AG04449 (cell line): ENCODE measurements at places on chromosomes 6 and 20.

DNA sequence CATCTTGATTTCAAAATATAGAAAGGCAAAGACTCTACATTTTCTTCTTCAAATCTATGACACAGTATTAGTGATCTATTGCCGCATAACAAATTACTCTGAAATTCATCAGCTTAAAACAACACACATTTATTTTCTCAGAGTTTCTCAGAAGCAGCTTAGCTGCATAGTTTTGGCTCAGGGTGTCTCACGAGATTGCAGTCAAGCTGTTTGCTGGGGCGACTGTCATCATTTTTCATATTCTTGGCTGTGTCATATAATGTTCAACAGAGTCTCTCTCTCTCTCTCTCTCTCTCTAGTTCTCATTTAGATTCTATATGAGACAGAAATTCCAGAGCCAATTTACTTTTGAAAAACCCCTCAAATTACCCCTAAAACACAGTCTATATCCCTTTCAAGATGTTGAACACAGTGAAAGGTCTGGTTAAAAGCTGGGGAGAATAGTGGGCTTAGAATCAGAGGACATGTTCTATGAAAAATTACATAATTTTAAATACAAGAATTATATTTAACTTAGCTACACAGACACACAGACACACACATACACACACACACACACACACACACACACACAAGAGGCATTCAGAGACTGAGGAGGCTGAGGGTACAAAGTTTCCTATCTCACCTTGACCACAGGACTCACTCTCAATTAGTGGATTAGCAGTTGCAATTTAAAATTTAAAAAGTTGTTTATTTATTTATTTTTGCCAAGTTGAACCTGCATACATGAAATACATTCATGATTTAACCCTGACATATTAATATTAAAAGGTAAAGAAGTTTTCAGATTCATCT lies 86.7 kb downstream of the MKKS start:
- no peak for DNase-seq

- DNase-seq, result no peak
Measured at GRCh38 chr20:17189976-17190695, 36.7 kb upstream of the PCSK2 start.

DNA sequence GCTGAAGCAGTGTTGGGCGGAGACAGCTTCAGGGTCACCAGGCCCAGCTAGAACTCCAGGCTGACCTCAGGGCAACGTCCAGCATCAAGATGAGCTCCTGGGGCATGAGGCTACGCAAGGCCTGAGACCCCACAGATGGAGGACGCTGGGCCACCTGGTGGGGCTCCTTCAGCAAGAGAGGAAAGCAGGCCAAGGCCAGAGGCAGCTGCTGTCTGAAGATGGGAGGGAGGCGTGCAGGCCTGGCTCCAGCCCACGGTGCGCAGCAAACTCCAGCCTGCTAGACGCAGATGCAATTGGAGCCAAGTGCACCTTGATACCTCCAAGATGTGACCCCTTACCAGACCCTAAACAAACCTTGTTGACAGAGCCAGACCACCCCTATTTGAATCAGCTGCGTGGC lies 220.9 kb upstream of the RREB1 start:
- no peak for DNase-seq

- no peak for DNase-seq
Measured at GRCh38 chr20:36959242-36959641, 7.7 kb upstream of the SAMHD1 start.

DNA sequence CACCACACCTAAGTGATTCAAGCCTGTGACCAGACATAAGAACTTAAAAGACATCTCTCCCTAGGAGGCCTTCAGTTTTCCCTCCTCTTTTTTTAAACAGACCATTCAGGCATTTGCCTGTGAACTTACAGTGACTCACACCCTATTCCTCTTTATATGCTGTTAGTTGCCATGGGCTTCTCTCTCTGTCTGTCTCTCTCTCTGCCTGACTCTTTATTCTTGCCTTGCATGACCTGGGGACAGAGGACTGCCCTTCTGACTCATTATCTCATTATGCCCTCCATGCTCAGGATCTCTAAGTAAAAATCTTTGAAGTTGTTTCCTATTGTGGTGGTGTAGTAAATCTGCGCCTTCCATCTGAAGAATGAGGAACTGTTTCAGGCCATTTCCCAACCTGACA lies 442.2 kb upstream of the MAN1A1 start:
- no peak for DNase-seq

GRCh38 chr6:32188381-32189068 lies 1.5 kb downstream of the PBX2 start:
- DNase-seq, result no peak

DNA sequence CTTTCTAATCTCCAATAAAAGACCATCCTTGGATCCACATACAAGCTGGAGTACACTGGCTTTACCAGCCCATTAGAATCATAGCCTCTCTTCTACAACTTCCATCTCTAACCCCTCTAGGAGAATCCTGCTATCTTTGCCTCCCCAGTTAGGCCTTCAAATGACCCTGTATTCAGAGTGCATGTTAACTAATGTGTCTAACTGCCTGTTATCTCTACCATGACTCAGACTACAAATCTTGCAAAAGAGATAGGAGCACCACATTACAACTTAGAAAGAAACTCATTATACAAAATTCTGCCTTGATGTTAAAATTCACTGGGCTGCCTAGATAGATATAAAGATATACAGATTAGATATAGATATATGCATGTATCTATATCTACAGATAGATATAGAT lies 28.2 kb downstream of the GPR63 start:
- DNase-seq, result no peak

- DNase-seq, result no peak
Measured at GRCh38 chr6:134058622-134059366, 6.4 kb upstream of the SLC2A12 start.

- DNase-seq, result no peak
Measured at GRCh38 chr6:73639040-73639439, 14.8 kb downstream of the SLC17A5 start.

DNA sequence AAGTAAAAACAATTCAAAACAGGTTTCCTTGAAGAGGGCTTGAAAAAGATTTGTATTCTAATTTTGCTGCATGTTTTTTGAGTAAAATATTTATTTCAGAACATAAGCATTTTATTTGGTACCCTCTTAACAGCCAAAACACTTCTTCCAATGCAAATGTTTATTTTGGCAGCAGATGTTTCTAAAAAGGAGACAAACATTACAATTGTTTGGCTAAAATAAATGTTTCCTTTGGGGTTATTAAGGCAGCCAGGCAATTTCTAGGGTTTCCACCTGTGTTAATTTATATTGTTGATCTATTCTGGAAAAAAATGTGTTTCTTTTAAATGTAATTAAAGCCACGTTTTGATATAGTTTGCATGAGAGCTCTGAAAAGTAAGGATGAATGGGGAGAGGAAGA lies 56.6 kb downstream of the ARID1B start:
- DNase-seq, result no peak

DNA sequence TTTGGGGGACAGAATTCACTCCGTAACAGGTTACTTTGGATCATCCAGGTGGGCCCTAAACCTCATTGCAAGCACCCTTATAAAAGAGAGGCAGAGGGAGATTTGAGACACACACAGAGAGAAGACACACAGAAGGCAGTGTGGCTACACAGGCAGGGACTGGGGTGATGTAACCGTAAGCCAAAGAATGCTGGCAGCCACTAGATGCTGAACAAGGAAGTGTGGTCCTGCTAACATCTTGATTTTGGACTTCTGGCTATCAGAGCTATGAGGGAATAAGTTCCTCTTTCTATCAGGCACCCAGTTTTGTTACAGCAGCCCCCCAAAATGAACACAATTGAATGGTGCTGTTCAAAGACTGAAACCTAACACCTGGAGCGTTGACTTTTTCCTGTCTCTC lies 191.3 kb upstream of the MYLIP start:
- DNase-seq, result no peak

GRCh38 chr6:1363729-1364572 lies 25.4 kb upstream of the FOXF2 start:
- no peak for DNase-seq

DNA sequence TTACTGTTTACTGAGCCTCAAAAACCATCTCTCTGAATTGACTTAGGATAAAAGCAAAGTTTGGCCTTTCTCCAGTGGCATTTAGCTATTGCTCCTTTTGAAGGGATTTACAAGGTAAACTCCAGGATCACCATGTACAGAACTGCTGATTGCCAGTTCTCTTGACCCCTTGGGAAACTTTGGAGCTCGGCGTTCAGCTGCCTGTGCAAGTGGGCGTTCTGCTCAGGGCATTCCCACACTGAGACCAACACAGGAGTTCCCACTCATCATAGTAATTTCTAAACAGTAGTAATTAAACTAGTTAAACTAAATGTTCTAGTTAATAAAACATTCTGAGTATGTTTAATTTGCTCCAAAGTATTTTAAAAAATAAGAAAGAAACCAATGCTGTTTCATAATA lies 14.9 kb downstream of the KCNQ5 start:
- no peak for DNase-seq

- DNase-seq, result no peak
Measured at GRCh38 chr6:42230345-42231321, 13.0 kb upstream of the MRPS10 start.

- no peak for DNase-seq
Measured at GRCh38 chr6:305371-306206, 13.3 kb downstream of the DUSP22 start.

- no peak for DNase-seq
Measured at GRCh38 chr6:4904461-4905025, 99.3 kb downstream of the RPP40 start.

DNA sequence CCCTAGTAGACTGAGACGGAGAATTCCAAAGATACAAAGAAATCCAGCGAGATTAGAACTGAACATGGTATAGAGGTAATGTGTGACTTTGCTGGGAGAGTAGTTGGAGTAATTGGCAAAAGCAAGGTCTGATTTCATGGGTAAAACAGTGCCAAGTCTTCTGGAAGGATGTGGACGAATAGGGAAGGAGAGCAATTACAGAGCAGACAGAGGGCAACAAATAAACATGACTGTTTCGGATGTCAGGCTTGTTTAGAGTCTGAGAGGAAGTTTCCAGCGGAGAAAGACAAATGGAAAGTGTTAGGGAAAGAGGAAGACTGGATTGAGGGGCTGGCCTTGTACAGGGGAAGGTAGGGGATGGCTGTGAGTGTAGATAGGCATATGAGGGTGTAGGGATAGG lies 282.2 kb upstream of the PRND start:
- no peak for DNase-seq

GRCh38 chr6:93420163-93420795 lies 920 bp upstream of the EPHA7 start:
- DNase-seq, result no peak

DNA sequence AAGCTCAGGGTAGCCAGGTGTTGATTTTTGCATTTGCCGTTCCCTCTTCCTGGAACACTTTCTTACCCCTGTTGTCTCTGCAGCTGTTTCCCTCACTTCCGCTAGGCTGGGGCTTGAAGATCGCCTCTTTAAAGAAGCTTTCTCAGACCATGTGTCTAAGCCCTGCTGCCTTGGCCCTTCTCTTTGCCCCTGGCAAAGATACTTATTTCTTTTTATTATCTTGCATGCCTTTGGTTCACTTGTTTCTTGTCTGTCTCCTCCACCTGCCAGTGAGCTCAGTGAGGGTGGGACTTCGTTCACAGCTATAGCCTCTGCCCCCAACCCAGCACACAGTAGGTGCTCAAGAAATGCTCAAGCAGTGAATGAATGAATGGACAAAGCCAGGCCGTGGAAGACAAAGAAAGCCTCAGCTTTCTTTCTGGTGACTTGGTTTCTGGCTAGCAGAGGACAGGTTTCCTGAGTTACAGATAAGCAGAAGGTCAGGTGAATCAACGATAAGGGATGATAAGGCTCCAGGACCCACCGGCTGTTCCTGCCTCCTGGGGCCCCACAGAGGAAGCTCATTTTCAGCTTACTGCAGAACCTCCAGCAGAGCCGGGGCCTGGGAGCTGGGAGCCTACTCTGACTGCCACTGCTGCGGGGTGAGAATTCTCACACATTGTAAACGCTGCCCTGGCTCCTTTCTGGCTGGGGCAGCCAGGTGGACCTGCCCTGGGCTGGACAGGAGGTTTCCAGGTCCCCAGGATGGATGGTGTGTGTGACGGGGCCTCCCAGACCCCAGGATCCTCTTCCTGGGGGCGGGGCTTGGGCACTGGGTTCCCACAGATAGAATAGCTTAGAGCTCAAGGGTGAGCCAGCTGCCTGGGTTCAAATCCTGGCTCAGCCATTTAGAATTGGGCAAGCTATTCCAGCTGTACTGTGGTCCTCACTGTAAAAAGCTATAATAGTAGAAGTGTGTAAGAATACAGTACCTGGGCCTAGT lies 29.8 kb downstream of the SNAI1 start:
- DNase-seq, result no peak

- no peak for DNase-seq
Measured at GRCh38 chr6:127439718-127440117, 19.5 kb downstream of the KIAA0408 start.

DNA sequence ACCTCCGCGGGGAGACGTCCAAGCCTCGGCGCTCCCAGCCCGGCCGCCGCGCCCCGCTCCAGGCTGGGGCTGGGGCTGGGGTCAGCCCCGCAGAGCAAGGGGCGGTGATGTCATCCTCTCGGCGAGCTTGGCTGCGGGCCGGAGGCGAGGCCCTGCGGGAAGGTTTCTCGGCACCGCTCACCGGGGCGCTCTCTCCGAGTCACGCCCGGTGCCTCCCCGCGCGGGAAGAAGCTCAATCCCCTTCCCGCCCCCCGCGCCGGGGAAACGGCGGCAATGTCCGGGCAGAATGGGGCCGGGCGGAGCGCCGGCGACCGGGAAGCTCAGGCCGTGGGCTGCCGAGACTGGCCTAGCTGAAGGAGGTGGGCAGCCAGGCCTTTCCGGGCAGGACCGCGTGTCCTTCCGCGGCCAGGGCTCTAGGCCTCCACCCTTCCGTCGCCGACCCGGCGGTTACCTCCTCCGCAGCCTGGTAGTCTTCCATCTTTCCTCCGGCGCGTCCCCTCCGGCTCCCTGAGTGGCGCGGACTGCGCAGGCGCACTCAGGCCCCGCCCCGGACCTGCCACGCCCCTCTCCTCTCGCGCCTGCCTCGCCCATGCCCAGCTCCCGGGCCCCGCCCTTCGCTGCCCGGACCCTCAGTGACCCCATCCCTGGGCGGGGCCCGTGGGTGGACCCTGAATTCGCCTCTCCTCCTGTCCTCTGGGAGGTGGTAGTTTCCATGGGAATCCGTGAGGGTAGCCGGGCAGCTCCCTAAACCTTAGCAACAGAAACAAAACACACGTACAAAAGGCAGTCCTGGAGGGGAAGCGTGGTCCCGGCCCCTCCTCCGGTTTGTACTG lies at the start of gene DYNLT1:
TSS of gene DYNLT1 (minus strand) at position 513 of the 833 bp plus-strand sequence. CDS start at position 478, 35 bp downstream.
- DNase-seq, result no peak

- DNase-seq, result no peak
Measured at GRCh38 chr20:48069596-48069995, 284.3 kb upstream of the SULF2 start.

- no peak for DNase-seq
Measured at GRCh38 chr6:33624856-33625255, 3.7 kb downstream of the ITPR3 start.

DNA sequence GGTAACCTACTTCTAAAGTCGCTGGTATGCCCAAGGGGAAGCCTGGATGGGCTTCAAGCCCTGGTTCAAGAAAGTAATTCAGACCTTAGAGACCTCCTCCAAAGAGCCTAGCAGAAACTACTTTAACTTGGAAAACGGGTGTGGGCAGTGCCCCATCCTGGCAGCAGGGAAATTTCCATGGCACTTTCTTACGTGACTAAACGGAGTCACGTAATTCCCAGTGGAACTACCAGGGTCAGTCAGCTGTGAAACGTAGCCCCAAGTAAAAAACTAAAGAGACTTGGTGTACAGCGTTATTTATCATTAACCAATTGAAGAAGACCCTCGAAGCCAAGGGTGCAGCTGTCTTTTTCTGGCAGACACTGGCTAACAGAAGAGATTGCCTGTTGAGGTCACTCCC lies 114.0 kb downstream of the RCAN2 start:
- DNase-seq, result no peak

GRCh38 chr6:1654054-1654453 lies 44.3 kb downstream of the FOXC1 start:
- DNase-seq, result no peak
